ENCODE measurements at places on chromosomes 5 and 9.

GRCh38 chr9:125654121-125654520, 52.9 kb downstream of the MAPKAP1 start:
- no peak for DNase-seq

DNA sequence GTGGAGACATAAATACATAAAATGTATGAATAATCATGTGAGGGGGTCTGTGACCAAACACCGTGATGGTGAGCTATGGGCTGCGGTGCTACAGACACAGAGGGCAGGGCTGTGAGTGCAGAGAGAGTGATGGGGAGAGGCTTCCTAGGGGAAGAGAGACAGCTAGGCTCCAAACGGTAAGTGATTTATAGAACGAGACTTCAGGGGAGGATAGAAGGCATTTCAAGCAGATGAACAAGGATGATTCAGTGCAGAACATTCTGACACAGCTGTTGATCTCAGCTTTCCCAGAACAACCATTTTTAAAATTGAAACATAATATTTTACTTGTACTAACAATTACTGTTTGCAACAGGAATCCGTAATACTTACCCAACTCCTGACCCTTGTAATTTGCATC, 100.7 kb downstream of the GAS1 start:
- no peak for DNase-seq

- no peak for DNase-seq
Observed at GRCh38 chr9:93244510-93245436, 60.8 kb downstream of the WNK2 start.

DNA sequence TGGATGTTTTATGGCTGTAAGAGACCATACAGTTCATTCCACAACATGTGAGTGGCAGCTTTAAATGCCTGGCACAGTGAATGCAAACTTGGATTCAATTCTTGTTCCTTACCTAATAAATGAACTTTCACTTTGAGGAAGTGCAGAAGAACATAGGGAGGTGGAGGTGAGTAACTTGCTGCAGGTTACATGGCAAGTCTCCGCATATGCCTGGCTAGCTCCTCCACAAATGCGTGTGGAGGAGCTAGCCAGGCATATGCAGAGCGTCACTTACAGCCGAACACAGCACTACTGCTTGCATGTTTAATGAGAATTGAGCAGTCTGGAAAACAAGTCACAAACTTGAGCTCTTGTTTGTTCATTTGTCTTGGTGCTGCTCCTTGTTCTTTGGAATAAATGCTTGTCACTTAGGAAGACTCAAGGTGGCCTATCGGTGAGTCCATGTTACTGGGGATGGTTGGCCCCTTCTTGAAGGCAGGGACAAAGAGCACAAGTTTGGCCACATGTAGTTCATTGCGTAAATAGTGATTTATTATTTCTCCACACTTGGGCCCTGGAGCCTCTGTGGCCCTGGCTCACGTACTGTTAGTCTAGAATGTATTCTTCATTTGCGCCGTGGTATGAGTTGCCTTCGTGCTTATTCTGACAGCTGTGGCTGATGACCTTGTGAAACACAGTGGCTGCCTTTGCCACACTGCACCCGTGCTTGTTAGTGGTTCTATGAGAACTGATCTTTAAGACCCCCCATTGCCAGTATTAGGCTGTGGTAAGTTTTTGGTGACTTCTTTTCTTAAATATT, 3.1 kb downstream of the ISOC1 start:
- no peak for DNase-seq

GRCh38 chr5:169805937-169806700, 169.0 kb downstream of the DOCK2 start:
- DNase-seq, result no peak

DNA sequence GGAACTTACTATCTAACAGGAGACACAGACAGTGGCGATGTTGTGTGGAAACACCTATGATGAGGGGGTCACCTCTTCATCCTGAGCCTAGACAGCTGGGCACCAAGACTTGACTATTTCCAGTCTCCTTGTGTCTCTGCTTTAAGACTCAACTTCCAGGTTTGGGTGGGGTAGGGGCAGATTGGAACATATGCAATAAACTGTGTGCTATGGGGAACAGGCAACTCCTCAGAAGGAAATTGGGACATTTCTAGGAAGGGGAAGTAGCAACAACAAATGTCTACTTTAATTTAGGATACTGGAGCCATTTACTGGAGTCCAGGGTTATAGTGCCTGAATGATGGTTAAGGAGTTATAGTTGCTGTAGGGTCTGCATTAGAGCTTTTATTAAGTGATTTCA, 57.3 kb downstream of the FGF18 start:
- DNase-seq, result no peak

DNA sequence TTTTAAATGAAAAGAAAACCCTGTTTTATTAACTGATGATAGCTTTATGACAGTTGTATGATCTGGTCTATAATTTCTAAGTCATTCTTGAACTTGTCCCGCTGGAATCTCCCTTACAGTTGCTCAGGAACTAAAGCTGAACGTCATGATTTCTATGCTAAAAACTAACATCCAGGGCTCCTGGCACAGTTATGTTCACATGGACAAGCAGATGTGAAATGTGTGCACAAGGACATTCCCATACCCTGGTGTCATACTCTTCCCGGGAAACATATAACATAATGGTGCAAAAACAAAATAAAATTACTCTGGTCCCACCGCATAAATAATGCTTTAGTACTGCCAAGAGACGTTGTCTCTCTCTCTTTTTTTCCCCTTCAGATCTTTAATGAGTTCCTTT, 134.9 kb downstream of the PRDM6 start:
- no peak for DNase-seq
